ENCODE measurements at places on chromosomes 3 and 15.

DNA sequence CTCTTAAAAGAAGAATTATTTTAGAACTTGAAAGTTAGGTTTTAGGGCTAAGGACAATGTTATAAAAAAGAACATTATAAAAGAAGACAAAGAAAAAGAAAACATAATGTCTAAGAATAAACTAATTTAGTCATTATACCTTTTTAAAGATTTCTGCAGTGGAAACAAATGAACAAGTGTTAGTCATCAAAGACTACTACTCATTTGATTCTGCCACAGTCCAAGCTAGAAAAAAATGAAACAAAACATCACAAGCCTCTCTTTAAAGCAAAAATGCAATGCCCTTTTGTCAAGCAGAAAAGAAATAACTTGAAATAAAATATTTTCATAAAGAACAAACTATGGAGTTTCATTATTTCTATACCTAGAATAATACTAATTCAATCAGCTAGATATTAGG, 102.0 kb downstream of the TBC1D5 start:
- no peak for DNase-seq

DNA sequence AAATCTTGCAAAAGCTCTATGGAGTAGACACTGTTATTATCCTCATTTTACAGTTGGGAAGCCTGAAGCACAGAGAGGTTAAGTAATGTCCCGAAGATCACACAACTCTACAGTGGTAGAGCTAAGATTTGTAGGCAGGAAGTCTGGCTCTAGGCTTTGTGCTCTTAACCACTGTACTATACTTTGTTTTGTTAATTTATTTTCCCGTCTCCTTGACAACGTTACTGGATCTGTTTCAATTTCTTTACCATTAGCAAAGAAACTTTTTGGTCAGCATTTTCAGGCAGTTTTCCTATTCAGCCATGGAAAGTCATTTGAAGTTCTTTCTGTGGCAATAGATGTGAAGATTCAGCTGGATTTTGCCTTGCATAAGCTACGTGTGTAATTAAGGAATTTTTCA, 51.7 kb downstream of the OTOL1 start:
- DNase-seq = no peak

- DNase-seq = no peak
These were observed 4.0 kb downstream of the LAMP3 start for GRCh38 chr3:183158551-183159006.

- DNase-seq = no peak
These were observed 64.3 kb downstream of the SLC12A8 start for GRCh38 chr3:125148016-125148812.

DNA sequence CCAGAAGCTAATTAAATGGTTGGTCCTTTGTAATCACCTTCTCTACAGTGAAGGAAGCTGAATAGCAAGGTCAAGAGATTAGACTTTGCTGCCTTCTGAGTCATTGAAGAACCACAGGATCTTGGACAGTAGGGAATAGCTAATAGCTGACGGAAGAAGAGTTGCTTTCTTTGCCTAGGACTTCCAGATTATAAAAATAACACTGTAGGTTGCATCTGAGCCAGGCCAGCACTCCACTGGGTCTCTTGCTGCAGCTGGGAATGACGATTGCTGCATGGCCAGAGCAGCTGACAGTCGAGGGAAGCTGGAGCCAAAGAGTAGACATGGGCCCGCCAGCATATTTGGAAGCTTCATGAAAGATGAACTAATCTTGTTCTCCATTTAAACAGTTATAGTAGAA, 81.5 kb upstream of the KCNMB2 start:
- no peak for DNase-seq

- no peak for DNase-seq
These were observed 40.5 kb upstream of the GYG1 start for GRCh38 chr3:148950806-148951205.

DNA sequence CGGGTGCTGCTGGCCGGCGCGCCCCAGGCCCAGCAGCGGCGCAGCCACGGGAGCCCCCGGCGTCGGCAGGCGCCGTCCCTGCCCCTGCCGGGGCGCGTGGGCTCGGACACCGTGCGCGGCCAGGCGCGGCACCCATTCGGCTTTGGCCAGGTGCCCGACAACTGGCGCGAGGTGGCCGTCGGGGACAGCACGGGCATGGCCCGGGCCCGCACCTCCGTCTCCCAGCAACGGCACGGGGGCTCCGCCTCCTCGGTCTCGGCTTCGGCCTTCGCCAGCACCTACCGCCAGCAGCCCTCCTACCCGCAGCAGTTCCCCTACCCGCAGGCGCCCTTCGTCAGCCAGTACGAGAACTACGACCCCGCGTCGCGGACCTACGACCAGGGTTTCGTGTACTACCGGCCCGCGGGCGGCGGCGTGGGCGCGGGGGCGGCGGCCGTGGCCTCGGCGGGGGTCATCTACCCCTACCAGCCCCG, 777 bp downstream of the LOXL1 start:
- no peak for DNase-seq

DNA sequence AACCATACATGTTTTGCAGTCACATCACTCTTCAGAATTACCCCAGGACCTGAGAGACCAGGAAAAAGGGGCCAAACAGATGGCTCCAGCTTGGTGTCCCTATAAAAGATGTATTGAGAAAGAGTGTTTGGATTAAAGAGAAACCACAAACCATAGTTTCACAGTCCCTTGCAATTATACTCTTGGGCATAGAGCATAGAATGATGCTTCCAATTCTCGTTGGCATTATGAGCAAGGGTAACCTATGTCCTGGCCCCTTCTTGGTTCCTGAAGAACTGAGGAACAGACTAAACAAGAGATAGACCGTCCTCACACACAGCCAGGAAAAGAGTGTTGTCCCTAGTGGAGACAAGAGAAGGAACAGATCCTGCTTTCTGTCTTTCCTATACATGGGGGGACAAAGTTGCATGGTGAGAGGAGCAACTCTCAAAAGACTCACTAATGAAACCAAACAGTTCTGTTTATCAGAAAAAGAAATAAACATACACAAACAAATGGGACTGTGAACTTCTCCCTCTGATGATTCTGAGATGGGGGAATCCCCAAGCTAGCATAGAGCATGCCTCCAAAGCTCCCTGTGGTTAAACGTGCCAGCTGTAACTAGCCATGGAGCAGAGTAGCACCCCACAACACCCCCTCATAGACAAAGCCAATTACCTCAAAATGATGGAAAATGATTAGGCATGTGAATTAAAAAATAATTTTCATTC, 908.6 kb downstream of the NTRK3 start:
- DNase-seq = no peak

- no peak for DNase-seq
These were observed 5.8 kb upstream of the RPL29 start for GRCh38 chr3:52001443-52001974.

- DNase-seq = no peak
These were observed 85.7 kb upstream of the XCR1 start for GRCh38 chr3:46112984-46113383.

GRCh38 chr15:67607329-67607728, 64.8 kb downstream of the MAP2K5 start:
- DNase-seq = no peak

GRCh38 chr3:191721990-191722389, 261.0 kb downstream of the PYDC2 start:
- DNase-seq = no peak

DNA sequence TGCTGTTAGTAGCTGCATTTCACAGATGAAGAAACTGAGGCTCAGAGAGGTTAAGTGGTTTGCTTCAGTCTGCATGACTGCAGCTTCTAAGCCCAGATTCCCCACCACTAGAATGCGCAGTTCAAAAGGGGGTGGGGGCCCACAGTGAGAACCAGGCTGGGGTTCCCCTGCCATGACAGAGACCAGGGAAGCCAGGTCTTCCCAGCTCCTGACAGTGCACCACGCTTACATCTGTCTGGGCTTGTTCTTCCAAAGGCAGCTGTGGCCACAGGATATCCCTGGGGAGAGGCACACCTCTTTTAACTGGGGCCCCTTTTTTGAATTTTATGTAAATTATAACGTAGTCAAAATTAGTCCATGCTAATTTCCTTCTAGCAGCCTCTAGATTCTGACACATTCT, 5.3 kb downstream of the PLEKHO2 start:
- DNase-seq = no peak

GRCh38 chr3:50154840-50155490, at the start of gene SEMA3F:
Gene SEMA3F (plus strand): TSS chr3:50155324. CDS start chr3:50159623, 4,299 bp downstream.
- no peak for DNase-seq

- no peak for DNase-seq
These were observed 11.0 kb upstream of the IQCF5 start for GRCh38 chr3:51886447-51886846.

DNA sequence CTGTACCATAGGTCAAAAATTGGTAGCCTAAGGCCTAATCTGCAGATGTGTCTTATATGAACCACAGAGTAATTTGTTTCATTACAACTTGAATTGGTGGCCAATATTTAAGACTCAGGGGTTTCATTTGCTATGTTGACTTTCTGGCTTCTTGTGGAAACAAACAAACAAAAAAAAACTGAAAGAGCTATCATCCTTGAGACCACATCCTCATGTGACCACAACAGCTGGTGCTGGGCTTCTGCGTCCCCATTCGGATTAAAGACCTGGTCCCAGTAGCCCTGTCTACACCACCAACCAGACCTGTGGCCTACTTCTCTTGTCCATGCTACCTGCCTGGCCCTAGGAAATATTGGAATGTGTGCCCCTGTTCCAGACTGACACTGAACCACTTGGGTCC, 61.7 kb downstream of the STRIT1 start:
- no peak for DNase-seq

DNA sequence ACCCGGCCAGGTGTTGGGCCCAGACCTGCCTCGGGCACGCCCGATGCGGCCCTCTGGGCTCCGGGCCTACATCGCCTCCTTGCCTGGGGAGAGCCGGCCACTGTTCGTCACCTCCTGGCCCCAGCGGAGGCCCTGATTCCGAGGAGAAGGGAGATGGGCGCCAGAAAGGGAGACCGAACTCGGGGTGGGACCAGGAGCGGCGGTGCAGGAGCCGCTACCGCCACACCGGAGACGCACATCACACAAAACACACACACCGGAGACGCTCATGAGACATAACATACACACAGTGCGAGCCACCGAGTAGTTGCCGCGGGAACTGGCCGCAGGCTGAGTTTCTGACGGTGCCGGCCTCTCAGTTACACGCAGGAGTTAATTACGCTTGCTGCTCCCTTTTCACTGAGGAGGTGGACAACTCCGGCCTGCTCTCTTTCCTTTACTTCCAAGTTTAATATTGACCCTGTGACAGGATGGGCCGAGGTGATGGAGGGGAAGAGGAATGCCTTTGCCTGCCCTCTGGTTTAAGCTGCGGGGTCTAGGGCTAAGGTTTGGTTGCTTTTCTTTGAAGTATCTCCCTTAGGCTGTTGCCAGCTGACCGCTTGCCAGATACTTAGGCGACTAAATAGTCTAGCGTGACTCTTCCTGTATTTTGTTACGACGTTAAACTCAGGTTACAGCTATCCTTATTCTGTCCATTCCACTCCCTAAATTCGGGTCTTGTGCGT, 570 bp downstream of the PCNP start:
- DNase-seq = peak; percentile 25

GRCh38 chr15:92907229-92907628, 7.1 kb downstream of the CHD2 start:
- DNase-seq = no peak

DNA sequence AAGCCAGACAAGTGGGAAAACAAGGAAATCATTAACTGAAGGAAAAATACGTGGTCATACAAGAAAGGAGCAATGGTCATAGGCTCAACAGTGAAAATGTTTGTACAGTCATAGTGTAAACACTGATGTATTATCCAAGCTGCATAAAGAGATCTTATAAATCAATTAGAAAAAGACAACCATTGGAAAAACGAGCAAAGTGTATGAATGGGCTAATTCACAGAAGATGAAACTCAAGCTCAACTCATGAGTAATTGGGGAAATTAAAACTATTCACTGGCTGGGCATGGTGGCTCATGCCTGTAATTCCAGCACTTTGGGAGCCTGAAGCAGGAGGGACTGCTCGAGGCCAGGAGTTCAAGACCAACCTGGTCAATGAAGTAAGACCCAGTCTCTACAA, 6.4 kb upstream of the IGF2BP2 start:
- DNase-seq = no peak

GRCh38 chr3:191398607-191399006, 62.4 kb upstream of the PYDC2 start:
- DNase-seq = no peak

DNA sequence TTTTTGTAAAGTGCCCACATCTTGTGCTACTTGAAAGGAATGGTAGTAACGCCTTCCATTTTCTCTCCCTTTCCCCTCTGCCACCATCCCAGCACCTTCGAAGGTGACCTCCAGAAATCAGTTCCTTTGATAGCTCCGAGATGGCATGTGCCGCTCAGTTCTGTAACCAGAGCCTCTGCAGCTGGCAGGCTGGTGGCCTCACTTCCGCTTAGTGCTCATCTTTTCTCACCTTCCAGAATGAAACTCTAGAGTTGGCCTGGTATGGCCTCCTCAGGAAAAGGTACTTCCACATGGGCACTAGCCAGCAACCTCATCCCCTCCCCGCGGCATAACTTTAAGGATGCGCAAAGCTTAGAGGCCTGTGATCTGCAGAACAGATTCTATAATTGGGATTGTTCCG, 38.8 kb downstream of the ETV5 start:
- DNase-seq = no peak

DNA sequence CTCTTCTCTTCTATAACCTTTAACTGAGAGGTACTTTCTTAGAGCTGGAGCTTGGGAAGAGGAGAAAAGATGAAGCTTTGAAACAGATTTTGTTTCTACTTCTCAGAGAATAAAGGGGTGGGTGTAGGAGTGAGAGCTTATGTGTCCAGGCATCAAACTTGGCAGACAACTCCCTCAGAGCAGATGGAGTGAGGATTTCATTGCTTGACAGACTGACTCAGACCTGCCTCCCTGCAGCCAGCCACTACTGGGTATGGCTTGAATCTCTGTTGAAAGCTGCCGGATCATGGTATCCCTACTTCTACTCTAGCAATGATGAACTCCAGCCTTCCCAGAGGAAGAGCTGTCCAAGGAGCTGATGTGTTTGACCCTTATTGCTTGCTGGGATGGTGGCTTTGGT, 36.7 kb downstream of the SYN2 start:
- no peak for DNase-seq

GRCh38 chr3:22366781-22367180, 615.8 kb upstream of the ZNF385D start:
- DNase-seq = no peak

- no peak for DNase-seq
These were observed 126.1 kb upstream of the TNIK start for GRCh38 chr3:171586274-171586673.

DNA sequence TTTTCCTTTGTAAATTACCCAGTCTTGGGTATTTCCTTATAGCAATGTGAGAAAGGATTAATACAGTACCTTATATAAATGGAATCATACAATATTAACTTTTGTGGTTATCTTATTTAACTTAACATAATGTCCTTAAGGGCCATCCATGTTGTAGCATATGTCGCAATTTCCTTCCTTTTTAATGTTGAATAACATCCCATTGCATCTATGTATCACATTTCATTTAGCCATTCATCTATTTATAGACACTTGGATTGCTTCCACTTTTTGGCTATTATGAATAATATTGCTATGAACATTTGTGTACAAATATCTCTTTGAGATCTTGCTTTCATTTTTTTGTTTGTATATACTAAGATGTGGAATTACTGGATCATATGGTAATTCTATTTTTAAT, 342.2 kb downstream of the PDCD6IP start:
- DNase-seq = no peak

GRCh38 chr3:40387001-40387894, at the start of gene ENTPD3:
Gene ENTPD3 (plus strand): TSS chr3:40387184. CDS start chr3:40388058, 874 bp downstream.
- DNase-seq = no peak

Data from GF-D8 (cell line).